AG04449 (cell line): ENCODE measurements at places on chromosomes 16 and 17.

GRCh38 chr16:76565542-76565941, 288.3 kb downstream of the CNTNAP4 start:
- DNase-seq = no peak

- no peak for DNase-seq
Observed at GRCh38 chr17:50348522-50349242, 2.8 kb downstream of the XYLT2 start.

DNA sequence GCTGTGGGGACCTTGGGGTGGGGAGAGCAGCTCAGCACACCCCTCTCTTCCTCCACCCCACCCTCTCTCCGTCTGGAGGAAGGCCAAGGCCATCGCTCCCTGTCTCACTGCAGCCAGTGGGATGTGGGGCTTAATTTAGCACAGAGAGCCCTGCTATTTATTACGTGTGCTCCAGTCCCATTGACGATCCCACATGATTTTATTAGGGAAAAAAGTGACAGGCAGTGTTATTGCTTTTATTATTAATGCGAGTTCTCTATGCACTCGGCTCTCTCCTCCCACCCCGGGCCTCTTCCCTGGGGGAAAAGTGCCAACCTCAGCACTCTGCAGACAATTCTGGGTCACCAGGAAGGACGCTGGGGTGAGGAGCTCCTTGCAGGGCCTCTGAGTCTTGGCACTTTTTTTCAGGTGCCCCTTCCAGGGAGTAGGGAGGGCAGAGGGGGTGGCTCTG, 57.3 kb downstream of the MGAT5B start:
- no peak for DNase-seq

GRCh38 chr16:88274847-88275246, 107.9 kb upstream of the ZNF469 start:
- DNase-seq = no peak

DNA sequence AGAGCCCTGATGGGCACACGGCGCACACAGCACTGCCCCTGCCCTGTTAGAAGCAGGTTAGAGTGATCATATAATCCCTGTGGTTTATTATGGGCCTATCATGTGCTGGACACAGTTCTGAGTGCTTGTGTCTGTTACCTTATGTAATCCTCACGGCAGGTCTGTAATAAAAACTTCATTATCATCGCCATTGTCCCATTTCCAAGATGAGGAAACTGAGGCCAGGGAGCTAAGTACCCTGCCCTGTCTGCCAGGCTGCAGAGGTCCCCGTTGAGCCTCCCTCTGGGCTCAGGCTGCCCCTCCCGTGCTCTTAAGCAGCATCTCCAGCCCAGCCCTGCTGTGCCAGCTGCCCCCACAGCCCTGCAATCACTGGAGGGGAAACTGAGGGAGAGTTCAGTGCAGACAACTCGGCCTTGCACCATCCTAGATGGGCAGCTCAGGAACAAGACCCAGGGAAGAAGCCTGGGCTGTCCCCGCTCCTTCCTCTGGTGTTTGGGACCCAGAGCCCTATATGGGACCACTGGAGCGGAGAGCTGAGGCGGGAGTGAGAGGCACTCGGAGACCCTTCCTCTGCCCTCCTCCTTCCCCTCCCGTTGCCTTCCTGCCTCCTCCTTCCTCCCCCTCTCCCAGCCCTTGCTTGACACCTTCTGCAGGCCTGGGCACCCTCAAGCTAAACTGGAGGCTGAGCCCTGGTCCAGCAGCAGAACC, 42.0 kb downstream of the WNT3 start:
- no peak for DNase-seq

GRCh38 chr17:50029185-50029584, 26.7 kb upstream of the ITGA3 start:
- DNase-seq = no peak
